ENCODE measurements at places on chromosomes 6 and 20.

DNA sequence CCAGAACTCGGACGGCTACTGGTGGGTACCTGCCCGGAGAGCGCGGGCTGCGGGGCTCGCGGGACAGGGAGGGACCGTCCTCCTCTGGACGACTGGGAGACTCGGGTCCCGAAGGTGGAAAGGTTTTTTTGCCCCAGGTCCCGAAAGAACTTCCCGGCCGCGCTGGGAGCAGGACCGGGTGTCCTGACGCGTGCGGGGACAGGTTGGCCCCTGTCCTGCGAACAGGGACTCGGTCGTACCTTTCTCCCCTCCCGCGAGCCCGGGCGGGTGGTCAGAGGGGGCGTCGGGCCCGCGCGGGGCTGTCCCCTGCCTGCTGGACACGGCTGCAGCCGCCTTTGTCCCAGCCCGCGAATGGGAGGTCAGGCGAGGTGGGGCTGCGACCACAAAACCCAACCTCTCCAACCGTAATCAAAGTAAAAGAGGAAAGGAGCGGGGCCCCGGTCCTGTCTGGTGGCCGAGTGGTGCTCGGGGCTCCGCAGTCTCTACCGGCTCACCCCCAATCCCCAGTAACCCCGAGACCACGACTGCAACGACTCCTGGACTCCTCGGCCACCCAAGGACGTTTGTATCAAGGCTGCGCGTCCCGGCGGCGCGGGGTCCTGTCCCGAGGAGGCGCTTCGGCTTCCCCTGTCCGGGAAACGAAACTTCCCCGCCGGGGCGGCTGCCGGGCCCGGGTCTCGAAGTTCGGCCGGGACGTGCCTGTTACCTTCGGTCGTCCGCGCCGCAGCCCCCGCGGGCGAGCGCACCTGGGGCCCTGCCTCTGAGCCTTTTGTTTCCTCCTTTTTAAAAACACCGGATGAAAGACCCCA lies 798 bp downstream of the DSP start:
- no peak for DNase-seq

DNA sequence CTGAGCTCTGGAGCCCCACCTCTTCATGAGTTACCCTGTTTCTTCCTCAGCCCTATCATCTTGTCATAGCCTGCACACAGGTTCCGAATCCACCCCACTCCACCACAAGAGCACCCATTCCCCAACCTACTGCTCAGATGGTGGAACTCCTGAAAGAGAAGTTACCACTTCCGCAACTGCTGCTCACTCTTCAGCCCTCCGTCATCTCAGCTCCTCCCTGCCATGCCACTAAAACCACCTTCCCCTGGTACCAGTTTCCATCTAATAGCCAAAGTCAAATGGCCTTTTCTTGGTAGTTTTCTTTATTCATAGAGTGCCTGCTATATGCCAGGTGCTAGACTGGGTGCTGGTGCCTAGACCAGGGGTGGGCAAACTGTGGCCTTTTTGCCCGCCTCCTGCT lies 3.9 kb downstream of the RAB22A start:
- DNase-seq = no peak

DNA sequence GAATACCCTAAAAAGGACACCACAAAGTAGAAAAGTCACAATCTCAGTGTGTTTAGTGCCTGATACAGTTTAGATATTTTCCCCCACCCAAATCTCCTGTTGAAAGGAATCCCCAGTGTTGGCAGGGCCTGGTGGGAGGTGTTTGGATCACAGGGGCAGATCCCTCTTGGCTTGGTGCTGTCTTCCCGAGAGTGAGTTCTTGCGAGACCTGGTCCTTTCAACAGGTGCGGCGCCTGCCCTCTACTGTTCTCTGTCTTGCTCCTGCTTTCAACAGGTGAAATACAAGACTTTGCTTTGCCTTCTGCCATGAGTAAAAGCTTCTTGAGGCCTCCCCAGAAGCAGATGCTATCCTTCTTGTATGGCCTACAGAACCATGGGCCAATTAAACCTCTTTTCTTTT lies 534.3 kb upstream of the NRSN1 start:
- DNase-seq = no peak

- DNase-seq = peak; percentile 81
These were observed at the start of gene TRPC4AP for GRCh38 chr20:35092524-35093266. TSS of gene TRPC4AP (minus strand) at chr20:35092807. CDS start at chr20:35092781, 26 bp downstream.

DNA sequence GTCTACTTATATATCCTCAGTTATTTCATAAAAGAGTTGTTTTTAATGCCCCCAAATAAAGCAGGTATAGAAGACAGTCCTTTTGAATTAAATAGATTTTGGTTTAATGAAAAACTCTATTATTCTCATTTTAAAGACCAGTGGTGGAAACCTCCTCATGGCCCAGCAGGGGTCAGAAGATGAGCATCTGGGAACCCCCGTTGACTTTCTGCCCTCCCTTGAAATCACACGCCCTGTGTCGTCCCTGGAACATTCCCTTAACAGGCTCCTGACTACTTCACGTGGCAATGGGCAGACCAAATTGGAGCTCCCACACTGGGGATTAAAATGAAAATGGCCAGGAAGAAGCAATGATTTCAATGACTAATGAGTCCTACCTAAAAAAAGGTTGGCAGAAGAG lies 220.9 kb downstream of the KIF16B start:
- DNase-seq = no peak

- no peak for DNase-seq
These were observed 25.1 kb downstream of the HCK start for GRCh38 chr20:32077190-32077589.

Measured in NCI-H2029 treated with DMSO at 0.1 percent for 48 hours (cell line).